Stimulated activated CD8-positive, alpha-beta memory T cell treated with anti-CD3 and anti-CD28 coated beads, Interleukin-7, amount 100 ng/mL, for 1 hour (primary cell): ENCODE measurements at places on chromosomes 2 and 18.

DNA sequence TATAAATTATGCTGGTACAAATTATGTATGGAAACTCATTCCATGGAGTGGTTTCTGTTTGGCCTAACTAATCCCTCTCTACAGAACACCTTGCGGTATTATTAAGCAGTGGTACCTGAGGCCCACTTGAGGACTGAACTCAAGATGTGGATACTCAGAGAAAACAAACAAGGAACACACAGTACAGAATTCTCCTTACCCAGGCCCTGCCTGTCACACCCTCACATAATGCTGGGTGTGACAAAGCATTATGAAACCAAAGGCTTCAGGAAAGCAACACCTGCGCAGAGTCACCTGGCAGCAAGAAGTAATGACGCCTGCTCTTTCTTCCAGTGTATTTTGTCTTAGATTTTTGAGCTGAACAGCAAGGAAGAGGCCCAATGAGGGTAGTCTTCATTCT lies 264.7 kb downstream of the PAX3 start:
- no peak for DNase-seq

- no peak for DNase-seq
These were observed 87.0 kb downstream of the ST6GAL2 start for GRCh38 chr2:106798826-106799552.

GRCh38 chr2:219209236-219210195 lies 2.9 kb downstream of the ZFAND2B start:
- DNase-seq = no peak

DNA sequence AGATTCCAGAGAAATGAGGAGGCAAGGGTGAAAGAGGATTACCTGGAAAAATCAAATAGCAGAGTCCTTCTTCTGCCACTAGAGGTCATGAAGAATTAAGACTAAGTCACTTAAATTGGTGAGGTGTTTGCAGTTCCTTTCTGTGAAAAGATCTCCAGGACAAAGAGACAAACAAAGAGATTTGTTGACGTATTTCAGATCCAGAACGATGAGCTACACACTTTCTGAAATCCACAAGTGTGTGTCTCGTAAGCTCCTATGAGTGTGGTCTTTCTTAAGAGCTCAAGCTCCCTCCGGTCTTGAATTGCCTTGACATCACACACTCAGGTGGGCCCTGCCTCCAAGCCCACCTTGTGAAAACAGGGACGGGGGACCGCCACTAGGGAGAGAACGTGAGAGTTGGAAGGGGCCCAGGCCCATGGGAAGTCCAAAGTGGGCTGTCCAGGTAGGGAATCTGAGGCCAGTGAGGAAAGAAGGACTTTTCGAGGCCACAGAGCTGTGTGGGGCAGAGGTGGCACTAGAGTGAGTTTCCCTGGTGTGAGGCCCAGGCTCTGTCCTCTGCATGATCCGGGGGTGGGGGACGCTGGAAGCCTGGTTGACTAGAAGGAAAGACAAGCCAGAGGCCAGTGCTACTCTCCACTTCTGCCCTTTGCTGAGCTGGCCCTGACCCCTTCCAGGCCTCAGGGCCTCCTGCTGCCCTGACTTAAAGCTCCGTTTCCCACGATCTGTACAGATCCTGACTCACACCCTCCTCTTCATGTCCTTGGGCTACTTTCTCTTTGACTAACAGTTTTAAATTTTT lies 168.1 kb upstream of the NCK2 start:
- DNase-seq = no peak

- DNase-seq = no peak
These were observed 3.1 kb downstream of the PSMD1 start for GRCh38 chr2:231059756-231060155.

DNA sequence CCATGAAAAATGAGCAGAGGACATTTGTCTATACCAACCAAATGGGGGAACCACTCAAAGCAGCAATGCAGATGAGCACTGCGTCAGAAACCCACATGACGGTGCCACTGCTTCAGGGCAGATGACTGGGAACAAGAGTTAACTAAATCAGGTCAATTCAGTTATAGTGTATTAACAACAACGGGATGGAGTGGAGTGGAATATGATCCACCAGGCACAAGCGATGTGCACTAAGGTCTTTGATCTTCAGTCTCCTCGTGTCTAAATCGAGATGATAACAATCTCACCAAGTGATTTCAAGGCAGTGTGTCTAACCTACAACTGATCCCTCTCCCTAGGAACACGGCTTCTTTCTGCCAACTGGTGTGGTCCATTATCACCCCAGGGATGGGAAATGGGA lies 269.0 kb downstream of the RAD51AP2 start:
- DNase-seq = no peak

DNA sequence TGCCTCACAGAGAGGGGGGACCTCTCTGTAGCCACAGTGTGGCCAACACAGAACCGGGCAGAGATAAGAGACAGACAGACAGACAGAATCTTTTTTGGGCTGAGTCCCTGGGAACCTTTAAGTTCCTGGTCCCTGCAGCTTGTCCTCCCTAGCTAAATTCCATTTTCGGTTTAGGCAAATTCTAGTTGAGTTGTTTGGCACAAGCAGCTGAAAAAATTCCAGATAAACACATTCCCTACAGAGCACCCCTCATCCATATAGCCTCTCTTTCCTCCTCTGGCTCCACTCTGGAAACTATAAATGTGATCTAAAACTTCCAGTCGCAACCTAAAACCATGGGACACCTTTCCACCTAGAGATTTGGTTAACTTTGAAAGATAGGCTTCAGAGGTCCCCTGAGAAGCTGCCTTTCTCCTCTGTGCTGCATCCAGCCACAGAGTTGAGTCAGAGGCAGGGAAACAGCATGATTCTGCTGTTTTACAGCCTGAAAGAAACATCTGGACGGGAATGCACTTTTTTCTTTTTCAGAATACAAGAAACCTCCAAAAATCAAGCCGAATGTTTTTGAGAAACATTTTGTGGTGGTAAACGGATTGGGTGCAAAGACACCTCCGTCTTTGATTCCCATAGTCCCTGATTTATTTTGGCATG lies 30.9 kb downstream of the SLC4A3 start:
- no peak for DNase-seq

GRCh38 chr18:76822506-76823160 lies at the start of gene ZNF236:
TSS of gene ZNF236 (plus strand) at chr18:76822557. CDS start at chr18:76822608, 51 bp downstream.
- DNase-seq = peak; percentile 40

DNA sequence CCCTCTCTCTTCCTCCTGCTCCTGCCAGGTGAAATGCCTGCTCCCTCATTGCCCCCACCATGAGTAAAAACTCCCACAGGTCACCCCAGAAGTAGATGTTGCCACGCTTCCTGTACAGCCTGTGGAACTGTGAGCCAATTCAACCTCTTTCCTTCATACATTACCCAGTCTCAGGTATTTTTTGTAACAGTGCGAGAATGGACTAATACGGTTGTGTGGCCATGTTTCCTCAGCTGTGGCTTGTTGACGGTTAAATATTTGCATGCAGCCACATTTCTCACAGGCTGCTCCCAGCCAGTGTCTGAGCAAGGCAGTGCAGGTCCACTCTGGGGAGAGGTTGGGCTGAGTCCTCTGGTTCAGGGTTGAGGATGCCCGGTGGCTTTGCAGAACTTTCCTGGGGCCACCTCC lies 27.8 kb upstream of the COPS8 start:
- no peak for DNase-seq

DNA sequence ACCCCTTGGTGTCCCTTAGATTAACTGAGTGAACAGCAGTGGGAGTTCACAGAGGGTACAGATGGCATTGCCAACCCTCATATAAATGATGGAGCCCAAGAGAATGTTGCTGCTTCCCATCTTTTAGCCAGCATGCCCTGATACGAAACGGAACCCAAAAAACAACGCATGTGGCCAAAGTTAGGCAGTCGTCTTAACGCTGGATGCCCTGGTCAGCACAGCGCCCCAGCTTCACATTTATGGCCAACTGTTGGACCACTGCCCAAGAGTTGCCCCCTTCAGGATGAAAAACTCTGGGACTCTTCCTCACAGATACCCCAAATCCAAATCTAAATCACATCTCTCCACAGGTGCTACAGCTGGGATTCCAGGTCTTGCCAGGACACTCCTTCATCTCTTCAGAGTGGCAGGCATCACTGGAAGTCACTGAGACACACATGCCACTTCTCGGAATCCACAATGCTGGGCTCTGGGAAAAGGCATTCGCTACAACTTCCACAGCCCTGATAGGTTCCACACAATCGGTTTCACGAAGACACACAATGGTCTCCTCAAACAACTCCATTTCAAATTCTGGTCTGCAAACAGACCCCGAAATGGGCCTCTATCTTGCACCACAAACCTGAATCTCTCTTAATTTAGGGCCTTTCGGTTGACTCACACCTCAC lies 44.6 kb downstream of the LONRF2 start:
- no peak for DNase-seq

DNA sequence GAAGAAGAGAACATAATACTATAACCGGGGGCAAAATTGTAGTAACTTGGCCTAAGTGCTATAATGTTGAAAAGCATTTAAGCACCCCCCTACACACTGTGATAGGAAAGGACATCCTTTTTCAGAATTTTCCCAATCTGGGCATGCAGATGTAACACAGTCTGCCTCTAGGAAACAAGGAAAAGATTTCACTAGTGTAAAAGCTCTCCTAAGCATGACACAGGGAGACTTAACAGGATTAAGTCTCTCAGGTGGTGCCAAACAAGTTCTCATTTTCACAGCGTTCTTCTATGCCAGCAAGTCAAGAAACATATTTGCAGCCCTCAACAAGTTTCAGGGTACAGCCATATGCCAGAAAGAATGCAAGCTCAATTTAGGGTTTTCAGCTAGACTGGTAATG lies 53.0 kb downstream of the NCKAP5 start:
- DNase-seq = no peak

- no peak for DNase-seq
These were observed 63.0 kb downstream of the REEP1 start for GRCh38 chr2:86274265-86274917.
